ENCODE measurements at places on chromosomes 13 and 19.

- no peak for DNase-seq
Observed at GRCh38 chr19:5220866-5221265, 119.7 kb downstream of the PTPRS start.

DNA sequence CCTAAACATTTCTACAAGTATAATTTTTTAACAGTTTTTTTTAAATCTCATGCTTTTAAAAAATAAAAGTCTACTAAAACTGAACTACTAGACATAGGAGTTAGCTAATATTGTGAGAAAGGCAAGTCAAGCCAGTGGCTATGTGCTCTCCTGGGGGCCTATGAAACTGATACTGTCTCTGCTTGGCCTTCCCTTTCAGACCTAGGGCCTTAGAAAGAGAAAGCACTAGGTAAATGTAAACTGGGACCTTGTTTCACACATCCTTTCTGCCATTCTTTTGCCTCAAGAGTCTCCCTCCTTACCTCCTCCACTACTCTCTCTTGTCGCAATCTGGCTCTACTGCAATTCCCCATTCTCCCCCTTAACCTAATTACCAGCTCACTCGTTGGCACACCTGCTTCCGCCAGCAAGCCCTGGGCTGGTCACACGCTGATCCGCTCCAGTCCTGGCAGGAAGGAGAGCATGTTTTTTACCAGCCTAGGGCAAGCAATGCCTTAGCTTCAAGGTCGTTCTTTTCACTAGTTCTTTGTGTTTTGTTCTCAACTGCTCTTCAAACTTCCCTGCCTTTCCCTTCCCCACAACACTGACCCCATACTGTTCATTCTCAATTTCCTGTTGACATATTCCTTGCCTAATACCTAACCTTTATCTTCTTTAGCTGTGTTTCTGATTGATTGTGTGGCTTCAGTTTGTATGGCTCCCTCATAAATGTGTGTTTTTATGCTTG, 23.1 kb downstream of the TBC1D4 start:
- no peak for DNase-seq

GRCh38 chr13:28582225-28582891, 76.6 kb upstream of the POMP start:
- DNase-seq, result no peak

GRCh38 chr13:101576977-101577376, 124.5 kb downstream of the ITGBL1 start:
- DNase-seq, result no peak

DNA sequence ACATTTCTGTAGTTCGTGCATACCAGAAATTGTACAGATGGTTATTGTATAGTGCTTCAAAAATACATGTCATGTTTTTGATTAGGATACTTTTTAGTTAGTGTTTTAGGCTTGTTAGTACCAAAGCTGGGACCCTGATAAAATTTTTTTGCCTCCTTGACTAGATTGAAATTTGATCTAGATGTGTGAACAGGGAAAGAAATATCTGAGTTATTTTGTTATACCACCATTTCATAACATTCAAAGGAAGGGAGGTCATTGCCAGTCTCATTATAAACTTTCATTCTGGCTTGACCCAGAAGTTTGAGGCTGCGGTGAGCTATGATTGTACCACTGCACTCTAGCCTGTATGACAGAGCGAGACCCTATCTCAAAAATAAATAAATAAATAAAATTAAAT, 9.0 kb downstream of the LMO7 start:
- DNase-seq, result no peak

DNA sequence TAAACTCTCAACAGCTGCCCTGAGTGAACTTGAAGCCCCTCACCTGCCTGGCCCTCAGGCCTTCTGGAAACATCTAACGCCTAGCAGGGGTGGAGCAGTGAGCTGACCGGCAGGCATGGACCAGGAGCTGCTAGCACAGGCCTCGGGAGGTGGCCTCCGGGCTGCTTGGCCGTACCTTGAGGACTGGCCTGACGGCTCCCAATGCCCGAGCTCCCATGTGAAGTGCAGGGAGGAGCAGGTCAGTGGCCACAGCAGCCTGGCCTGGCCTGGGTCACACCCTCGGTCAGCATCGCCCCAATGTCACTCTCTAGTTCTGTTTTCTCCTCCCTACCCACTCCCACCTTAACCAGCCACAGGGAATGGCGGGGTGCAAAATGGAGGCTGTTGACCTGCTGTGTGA, 19.0 kb downstream of the TSHZ3 start:
- no peak for DNase-seq

- no peak for DNase-seq
Observed at GRCh38 chr13:106905380-106906162, 337.6 kb upstream of the ARGLU1 start.

DNA sequence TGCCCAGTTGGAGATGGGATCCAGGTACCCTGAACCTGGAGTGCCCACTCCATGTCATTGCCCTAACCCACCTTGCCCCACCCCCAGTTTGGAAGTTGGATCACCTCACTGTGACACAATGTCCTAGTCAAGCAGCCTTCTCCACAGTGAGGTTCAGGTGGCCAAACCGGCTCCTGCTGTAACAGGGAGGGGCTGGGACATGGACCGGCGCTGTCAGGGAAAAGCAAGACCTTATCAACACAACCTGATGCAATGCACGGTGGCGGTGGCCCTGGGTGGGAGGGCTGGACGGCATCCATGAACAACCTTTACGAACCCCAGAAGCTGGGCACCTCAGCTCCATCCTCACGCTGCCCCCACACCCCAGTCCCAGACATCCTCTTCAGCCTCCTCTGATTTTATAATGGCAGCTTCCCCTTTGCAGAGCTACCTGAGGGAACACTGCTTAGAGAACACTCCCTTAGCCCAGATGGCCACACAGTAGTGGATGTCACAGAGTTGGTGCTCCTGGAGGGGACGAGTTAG, 1.6 kb upstream of the KRTDAP start:
- no peak for DNase-seq

GRCh38 chr13:67308004-67308772, 78.1 kb upstream of the PCDH9 start:
- no peak for DNase-seq

DNA sequence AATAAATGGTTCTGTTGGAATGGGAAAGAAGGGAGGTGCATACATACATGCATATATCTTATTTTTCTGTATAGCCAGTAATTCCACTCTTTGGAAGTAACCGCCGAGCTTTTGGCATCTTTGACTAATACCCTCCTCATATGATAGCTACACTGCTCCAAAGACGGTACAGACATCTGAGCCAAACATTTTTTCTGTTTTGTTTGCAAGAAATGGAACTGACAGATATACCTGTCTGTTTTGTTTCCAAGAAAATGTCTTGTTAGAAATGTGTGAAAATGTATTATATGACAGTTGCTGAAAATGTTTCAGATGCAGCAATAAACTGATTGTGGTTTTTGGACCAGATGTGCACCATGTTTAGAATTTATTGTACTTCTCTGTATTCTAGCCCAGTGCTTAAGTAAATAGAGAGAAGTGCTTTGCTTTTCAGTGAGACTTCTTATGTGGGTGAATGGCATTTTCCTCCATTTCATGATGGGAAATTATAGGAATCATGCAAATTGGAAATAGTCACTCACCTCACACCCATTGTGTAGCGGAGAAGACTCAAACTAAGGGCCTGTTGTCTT, 396.9 kb downstream of the KCNRG start:
- DNase-seq, result no peak

Measured in GF-D8 (cell line).